ENCODE measurements at places on chromosomes 12 and 14.

DNA sequence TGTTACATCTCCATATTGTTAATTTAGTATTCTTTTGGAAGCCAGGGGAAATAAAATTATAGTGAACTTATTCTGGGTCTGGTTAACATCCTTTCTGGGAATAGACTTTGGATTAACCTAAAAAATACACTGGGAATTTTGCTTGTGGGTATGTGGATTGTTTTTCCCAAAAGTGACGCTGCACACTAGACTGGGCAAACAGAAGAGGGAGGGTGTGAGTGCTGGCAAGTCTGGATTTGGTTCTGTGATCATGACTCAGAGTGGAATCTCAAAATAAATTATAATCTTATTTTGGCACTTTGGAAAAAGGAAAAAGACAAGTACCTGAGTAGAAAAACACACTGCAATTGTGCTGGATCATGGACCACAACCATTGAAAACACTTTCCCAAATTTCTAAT, 15.2 kb upstream of the LUM start:
- DNase-seq: no peak

GRCh38 chr14:46571970-46572369, 79.6 kb downstream of the RPL10L start:
- DNase-seq: no peak

GRCh38 chr14:101004954-101005353, 101.4 kb upstream of the RTL1 start:
- DNase-seq: no peak

DNA sequence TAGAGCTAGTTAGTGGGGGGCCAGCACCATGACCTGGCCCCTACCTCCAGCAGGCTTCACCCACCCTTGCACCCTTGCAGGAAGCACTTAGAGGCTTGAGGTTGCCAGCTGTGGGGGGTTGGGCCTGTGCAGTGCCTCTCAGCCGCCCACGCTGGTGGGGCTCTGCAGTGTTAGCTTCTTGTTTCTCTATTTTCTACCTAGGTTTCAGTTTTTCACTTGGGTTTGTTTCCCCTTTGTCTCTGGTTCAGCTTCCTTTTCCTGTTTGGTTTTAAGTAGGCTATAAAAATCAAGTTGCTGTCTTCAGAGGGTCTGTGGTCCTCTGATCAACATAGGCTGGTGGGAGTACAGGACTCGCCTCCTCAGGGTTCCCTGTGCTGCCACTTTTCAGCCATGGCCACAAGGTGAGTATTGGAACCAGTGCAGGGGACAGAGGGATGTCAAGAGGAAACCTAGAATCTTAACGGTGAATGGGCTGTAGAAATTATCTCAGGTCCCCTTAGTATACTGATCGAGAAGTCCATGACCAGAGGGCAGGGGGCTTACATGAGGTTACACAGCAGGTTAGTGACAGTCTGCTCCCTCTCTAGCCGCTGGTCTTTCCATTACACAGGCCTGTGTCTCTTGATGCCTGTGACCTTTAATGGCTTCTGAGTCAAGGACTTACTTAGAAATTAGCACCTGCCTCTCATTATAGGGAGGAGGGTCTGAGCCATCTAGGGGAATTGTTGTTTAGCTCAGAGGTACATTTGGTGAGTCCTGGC, at the start of gene EVL:
EVL (plus strand) TSS at position 312 of the 761 bp plus-strand sequence; CDS start at position 391, 79 bp downstream.
- no peak for DNase-seq

DNA sequence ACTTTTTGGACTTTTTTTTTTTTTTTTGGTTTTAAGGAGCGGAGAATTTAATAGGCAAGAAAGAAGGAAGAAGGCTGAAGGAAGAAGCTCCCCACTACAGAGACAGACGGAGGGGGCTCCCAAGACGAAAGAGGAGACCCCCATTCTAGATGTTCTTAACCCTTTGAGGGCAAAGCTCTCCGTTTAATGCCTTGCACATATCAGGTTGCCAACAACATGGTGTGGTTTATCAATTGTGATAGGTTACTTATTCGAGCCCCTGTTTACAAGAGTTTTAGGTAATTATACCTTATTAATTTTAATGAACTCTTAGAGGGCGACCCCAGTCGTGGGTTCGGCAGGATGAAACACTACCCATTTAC, 1.2 kb upstream of the FBXO33 start:
- no peak for DNase-seq

DNA sequence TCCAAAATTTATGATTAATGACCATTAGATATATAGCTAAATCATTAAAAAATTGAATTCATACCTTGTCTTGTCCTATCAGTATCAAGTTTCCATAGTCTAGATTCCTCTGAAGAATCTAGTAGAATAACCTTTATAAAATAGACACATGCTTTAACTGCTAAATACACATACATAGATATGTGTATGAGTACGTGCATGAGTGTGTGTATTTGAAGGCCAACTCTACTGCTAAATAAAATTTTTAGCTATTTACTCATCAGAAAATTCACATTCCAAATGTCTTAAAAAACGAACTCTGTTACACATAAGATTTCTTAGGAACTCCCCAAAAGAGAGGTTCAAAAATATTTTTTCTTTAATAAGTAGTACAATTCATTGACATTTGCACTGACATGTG, 233.0 kb downstream of the SSPN start:
- DNase-seq: no peak

GRCh38 chr14:26088275-26088674, 509.6 kb downstream of the NOVA1 start:
- DNase-seq: no peak

GRCh38 chr12:126960709-126961108, 1306.3 kb upstream of the TMEM132C start:
- no peak for DNase-seq

Data from putamen (tissue), 1 donor.